Activated CD8-positive, alpha-beta T cell treated with anti-CD3 and anti-CD28 coated beads for 36 hours (primary cell): ENCODE measurements at places on chromosomes 13 and 19. TPM values are rescaled to one million over a fixed set of nuclear protein-coding genes. Genes with fewer than 3 reads are reported as not detected.

The CYP2A7 gene
- not detected for total RNA-seq

The PRR36 gene
- total RNA-seq, result not detected

The MBD3L3 gene
- total RNA-seq, result not detected

The ZNF540 gene
- 2.2 TPM for total RNA-seq

The UBE2L5 gene
- not detected for total RNA-seq

The LEUTX gene
- not detected for total RNA-seq

The SCGB2B2 gene
- 0.47 TPM for total RNA-seq

The ELANE gene
- not detected for total RNA-seq

DNA sequence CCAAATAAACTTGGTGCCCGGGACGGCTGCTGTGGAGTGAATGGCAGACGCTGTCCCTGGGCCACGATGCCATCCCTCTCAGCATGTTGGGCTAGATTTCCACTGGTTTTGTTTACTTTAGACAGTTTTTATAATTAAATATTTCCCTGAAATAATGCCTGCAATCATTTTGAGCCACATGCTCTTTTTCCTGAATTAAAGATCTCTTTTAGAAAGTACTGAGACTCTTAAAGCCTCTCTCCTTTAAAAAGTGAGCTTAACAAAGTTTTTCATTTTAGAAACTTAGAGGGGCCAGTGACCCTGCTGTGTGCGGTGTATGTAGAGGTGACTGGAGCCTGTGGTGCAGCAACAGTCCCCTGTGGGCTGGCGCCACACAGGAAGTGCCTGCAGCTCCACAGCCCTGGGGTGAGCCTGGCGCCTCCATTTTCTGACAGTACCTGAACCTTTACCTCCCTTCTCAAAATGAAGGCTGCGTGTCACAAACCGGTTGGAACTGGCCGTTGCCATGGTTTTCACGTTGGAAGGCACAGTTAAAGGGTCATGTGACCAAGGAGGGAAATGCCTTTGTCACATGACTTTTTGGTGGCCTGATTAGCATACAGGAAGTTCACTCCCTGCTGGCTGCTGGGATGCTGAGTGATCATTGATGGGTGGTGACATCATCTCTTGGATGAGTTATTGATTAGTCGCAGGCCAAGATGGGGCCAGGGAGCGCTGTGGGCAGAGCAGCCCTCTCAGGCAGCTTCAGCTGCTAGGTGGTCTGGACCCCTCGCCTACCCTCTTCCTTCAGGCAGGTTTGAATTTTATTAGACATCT is 26.3 kb downstream of the TSSK6 start:
- H3K27ac ChIP-seq, result peak overlapping the region; percentile 82
- peaks cover 64% of the 10 kb centered on the region for H3K4me1 ChIP-seq
- H3K36me3 ChIP-seq, result peaks cover 14% of the 10 kb centered on the region

DNA sequence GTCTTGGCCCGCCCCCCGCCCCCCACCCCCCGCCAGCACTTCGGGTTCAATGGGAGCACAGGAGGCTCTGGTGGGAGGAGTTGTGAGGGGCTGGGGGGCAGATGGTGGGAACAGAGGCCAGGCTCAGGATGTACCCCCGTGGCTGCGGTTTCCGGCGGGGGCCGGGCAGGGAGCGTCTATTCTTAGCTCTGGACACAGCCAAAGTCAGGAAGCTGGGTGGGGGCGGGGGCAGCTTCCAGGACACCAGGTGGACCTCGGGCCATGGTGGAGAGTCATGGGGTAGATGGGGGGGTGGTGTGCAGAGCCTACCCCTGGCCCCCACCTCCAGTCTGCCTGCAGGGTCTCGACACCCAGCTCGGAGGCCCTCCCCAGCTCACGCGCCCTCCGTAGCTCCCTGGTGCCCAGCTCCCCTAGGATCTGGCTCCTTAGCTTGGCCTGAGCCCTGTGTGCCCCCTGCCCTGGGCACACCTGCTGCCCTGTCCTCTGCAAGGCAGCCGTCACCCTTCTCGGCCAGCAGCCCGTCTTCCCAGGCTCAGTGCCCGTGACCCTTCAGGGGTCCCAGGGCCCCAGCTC is 2.2 kb upstream of the TBXA2R start:
- no peak for DNase-seq
- H3K27ac ChIP-seq, result no peak overlapping the region
- H3K27me3 ChIP-seq, result no peaks in the 10 kb centered on the region
- H3K4me1 ChIP-seq, result peaks cover 11% of the 10 kb centered on the region

- H3K4me3 ChIP-seq, result no peak overlapping the region
- H3K27ac ChIP-seq, result no peak overlapping the region
- no peaks in the 10 kb centered on the region for H3K27me3 ChIP-seq
- H3K36me3 ChIP-seq, result peaks cover 33% of the 10 kb centered on the region
Measured at GRCh38 chr13:95209109-95209508, 92.1 kb downstream of the ABCC4 start.

GRCh38 chr13:67935626-67936025 is 705.5 kb upstream of the PCDH9 start:
- no peak overlapping the region for H3K27ac ChIP-seq
- H3K4me1 ChIP-seq, result no peaks in the 10 kb centered on the region
- no peaks in the 10 kb centered on the region for H3K36me3 ChIP-seq
- no peak overlapping the region for H3K4me3 ChIP-seq

GRCh38 chr13:109881961-109882558 is 95.7 kb upstream of the IRS2 start:
- H3K4me1 ChIP-seq, result no peaks in the 10 kb centered on the region
- H3K36me3 ChIP-seq, result no peaks in the 10 kb centered on the region
- H3K27me3 ChIP-seq, result peaks cover 2% of the 10 kb centered on the region
- no peak for DNase-seq
- no peak overlapping the region for H3K4me3 ChIP-seq

- no peak overlapping the region for H3K27ac ChIP-seq
- no peak overlapping the region for H3K4me3 ChIP-seq
- peaks cover 11% of the 10 kb centered on the region for H3K4me1 ChIP-seq
- DNase-seq, result peak; percentile 59
Measured at GRCh38 chr19:3606174-3606689, 443 bp downstream of the TBXA2R start.

DNA sequence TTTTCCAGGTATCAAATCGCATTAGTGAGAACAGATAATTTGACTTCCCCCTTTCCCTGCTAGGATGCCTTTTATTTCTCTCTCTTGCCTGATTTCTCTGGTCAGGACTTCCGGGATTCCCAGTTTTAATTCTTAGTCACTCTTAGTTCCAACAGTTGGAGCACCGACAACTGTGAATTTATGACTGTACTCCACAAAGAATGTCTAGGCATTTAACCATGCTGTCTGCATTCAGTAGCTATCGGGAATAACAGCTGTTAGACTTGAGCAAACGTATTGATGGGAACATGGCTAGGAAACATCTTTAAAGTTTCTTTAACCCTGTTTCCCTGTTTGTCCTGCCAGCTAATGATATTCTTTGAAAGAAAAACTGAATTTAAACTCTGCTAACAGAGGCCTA is 14.1 kb upstream of the SPACA7 start:
- no peaks in the 10 kb centered on the region for H3K4me1 ChIP-seq
- no peak for DNase-seq
- H3K27me3 ChIP-seq, result no peaks in the 10 kb centered on the region
- no peak overlapping the region for H3K27ac ChIP-seq
- no peak overlapping the region for H3K4me3 ChIP-seq

DNA sequence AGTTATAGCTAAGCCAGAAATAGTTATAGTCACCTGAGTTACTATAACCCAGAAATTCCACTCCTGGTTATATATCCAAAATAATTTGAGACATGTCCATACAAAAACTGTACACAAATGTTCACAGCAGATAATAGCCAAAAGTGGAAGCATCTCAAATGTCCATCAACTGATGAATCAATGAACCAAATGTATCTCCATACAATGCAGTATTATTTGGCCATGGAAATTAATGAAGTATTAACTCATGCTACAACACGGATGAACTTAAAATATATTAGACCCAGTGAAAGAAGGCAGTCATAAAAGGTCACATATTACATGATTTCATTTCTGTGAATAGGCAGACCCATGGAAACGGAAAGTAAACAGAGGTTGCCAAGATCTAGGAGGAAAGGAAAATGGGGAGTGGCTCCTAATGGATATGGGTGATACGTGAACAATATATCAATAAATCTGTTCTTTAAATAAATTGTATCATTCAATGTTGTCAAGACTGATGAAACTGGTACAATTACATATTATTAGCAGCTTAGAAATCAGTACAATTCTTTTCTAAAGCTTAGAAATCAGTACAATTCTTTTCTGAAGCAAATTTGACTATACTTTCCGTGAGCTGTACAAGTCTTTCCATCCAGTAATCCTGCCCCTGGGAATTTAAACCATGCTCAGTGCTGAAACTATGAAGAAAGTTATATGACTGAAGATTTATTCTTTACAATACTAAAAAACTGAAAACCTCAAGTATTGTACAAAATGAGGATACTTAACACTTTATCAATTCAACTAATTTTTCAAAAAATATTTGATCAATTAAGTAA is 47.0 kb upstream of the DIAPH3 start:
- H3K36me3 ChIP-seq, result no peaks in the 10 kb centered on the region
- H3K27me3 ChIP-seq, result peaks cover 8% of the 10 kb centered on the region
- no peak overlapping the region for H3K4me3 ChIP-seq

DNA sequence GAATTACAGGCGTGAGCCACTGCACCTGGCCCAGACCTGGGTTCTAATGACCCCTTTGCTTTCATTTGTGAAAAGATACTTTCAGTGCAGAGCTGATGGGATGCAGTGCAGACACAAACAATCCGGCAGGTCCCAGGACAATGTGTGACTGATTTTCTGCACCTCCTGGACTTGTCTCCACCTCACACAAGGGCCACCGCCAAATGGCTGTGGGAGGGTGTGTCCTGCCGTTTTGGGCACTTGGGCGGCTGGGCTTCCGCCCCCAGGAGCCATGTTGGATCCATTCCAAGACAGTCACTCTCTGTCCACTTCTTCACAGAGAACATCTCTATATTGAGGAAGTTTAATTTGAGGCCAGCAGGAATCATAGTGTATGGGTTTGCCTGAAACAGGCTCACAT is 112.3 kb upstream of the ZNF507 start:
- H3K4me1 ChIP-seq, result no peaks in the 10 kb centered on the region
- no peak for DNase-seq
- H3K4me3 ChIP-seq, result no peak overlapping the region
- no peaks in the 10 kb centered on the region for H3K36me3 ChIP-seq

GRCh38 chr13:74280795-74281490 is 146.7 kb upstream of the KLF12 start:
- no peak overlapping the region for H3K4me3 ChIP-seq
- H3K27ac ChIP-seq, result no peak overlapping the region
- H3K36me3 ChIP-seq, result no peaks in the 10 kb centered on the region
- H3K4me1 ChIP-seq, result peaks cover 54% of the 10 kb centered on the region
- no peak for DNase-seq
- H3K27me3 ChIP-seq, result no peaks in the 10 kb centered on the region
